Suppressor macrophage treated with lipopolysaccharide for 1 hour (primary cell): ENCODE measurements at places on chromosomes 16 and 17.

- no peak for DNase-seq
These were observed 3.9 kb downstream of the DLG4 start for GRCh38 chr17:7215652-7216180.

DNA sequence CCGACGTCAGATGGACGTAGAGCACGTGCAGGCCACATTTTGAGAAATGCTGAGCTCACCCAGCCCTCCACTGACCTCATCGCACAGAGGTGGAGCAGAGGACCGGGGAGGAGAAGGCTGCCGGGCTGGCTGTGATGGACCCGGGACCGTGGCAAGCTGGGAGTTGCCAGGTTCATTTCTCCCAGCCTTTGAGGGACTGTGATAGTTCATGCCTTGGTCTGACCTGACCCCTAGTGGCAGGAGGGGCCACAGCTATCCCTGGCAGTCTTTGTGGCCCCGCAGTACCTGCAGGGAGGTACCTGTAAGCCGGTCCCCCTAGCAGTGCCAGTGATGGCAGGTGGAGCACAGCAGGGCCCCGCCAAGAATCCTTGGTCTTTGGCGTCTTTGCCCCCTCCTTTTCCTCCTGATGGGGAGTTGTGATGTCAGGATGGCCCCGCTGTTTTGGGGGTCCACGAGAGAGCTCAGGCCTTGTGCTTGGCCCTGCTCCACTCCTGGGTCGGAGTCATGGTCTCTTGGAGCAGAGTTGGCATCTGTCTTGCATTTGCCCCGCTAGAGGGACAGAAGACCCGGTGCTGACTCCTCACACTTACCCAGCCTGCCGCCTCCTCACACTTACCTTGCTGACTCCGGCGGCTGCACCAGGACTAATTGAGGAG is 50.4 kb downstream of the OR1D5 start:
- peak; percentile 57 for DNase-seq

- no peak for DNase-seq
These were observed 917 bp upstream of the TBX2 start for GRCh38 chr17:61398721-61399130.

GRCh38 chr16:76856112-76856511 is 334.9 kb upstream of the MON1B start:
- DNase-seq = no peak

DNA sequence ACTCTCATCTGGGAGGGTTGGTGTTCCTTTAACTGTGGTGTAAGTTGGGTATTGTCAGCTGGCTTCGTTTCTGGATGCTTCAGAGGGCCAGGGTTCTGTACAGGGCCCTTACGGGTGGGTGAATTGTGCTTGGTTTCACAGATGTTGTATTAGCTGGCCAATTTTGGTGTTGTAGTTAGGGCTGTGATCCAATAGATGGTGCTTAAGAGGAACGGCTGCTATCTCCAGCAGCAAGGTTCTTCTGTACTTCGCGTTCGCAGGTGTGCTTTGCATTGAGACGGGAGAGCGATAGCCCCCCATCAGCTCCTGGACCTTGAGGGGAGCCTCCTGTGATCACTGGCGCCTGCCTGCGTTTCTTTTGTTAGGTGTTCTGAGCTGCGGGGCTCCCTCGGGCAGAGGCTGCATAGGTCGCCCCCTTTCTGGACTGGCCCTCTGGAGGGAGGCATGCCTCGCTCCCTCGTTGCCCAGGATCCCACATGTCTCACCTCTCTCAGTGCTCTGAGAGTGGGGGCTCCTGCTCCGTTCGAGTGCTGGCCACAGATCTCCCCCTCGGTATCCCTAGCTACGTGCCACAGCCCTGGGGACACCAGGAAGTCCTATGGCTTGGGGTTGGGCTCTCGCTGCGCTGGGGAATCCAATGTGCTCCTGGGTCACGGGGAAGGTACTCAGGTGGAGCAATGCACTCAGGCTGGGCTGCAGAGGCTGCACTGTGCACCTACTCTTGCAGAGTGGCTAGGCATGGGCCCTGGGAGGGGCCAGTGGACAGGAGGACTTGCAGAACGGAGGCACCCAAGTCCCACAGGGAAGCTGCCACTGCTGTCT is 837 bp upstream of the PRDM7 start:
- no peak for DNase-seq

DNA sequence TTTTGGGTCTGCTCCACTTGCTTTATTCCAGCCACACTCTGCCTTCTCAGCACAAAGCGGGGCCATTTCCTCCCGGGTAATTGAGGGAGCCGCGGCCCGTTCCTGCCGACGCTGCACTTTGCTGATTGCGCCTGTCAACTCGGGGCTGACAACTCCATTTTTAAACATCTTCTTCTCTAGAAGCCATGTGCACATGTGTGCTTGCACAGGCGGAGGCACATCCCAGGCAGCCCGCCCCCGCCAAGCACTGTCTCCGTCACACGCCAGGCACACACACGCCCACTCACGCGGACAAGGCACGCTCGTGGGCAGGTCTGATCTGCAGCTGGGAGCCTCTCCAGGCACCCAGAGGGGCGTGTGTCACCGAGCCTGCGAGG is 63.2 kb downstream of the ENGASE start:
- no peak for DNase-seq

DNA sequence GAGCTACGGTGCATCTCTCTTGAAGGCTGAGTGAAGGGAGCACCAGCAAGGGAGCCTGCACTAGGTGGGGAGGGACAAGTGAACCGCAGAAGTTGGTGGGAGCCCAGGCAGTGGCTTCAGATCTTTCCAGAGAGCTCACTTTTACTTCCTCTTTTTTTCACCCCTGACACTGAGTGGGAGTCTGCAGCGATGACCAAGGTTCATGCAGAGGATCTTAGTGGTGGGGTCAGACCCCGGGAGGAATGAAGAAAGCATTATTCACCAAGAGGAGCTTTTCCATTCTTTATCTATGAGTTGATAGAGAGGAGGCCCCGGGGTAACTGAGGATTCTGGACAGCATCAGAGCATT is 3.0 kb upstream of the CCL2 start:
- DNase-seq = peak; percentile 96
